ENCODE measurements at places on chromosomes 7 and 10.

- no peak for DNase-seq
These were observed 427.4 kb downstream of the SORCS3 start for GRCh38 chr10:105068497-105068896.

- no peak for DNase-seq
These were observed 41.1 kb downstream of the MSRB2 start for GRCh38 chr10:23136462-23136861.

DNA sequence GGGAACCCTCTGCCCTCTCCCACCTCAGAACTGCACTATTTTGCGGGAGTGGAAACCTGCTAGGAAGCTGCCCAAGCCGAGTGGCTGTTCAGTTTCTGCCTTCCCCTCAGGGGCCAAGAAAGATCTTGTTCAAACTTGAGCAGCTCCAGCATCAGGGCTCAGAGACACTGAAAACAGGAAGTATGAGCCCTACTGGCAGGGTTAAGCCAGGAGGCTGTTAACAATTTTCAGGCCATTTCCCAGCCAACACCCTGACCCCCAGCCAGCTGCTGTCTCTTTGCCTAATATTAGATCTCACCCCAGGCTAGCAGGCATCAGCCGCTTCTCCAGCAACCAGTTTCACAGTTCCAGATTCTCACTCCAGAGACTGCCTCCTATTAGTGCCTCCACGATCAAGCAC lies 9.2 kb downstream of the PLAU start:
- DNase-seq = no peak

DNA sequence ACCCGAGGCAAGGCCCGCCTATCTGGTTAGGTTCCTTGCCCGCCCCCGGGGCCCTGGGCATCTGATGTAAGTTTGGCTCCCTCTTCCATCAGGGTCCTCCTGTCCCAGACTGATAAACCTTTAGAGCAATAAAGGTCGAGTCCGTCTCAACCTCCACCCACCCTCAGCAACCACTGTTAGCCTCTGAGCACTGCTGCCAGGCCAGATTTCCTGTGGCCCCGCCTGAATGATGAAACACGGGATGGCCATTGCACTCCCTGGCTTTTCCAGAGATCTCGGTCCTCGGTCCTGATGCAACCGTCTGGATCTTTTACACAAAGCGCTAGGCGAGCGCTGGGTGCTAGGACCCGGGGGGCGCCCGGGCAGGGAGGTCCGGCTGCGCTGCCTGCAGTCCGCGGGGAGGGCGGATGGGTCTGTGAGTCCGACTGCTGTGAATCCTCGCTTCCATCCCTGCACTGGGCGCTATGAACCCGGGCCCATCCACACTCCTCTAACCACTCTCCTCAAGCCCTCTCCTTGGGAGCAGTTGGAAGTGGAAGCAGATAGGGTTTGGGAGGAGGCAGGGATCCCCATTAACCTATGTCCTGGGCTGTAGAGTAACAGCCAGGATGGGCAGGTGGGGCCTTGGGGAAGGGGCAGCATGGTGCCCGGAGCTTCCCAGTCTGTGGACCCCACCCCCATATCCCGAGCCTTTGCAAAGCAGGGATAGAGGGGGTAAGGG lies 875 bp upstream of the DDIT4 start:
- DNase-seq = no peak

- no peak for DNase-seq
These were observed 2.6 kb upstream of the NEURL1 start for GRCh38 chr10:103490986-103491314.

GRCh38 chr7:104873401-104873800 lies 140.6 kb upstream of the KMT2E start:
- DNase-seq = no peak

DNA sequence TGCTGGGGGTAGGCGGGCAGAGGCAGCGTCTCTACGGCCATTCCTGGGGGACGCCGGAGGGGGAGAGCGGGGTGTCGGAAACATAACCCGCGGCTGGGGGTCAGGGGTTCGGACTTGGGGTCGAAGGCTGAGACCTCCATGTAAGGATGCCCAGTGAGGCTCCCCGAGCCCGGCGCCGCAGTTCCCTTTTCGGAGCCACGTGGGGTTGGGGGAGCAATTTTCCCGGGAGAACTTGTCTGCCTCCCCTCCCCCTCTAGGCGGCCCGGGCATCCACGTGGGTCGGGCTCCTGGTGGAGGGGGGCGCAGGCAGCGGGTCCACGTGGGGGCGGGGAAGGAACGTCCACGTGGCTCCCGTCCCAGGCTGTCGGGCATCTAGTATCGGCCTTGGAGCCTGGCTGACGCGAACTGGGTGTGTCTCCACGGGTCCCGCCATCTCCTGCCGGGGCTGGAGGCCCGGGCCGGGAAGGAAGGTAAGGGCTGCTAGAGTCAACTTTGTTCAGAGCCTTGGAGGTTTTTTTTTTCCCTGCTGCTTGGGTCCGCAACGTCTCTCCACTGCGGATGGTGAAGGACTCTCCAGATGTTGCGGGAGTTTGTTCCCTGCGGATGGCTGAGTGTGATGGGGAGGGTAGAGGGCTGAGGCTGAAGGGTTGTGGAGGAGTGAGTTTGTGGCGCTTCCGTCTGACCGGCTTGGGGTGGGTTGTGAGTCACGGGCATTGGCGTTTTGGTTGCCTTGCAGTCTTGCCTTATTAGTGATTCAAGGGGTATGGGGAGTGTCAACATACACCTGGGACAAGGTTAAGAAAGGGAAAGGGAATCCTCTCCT lies 744 bp downstream of the PPRC1 start:
- no peak for DNase-seq

GRCh38 chr10:86365346-86366032 lies 1.1 kb downstream of the GRID1 start:
- DNase-seq = no peak

DNA sequence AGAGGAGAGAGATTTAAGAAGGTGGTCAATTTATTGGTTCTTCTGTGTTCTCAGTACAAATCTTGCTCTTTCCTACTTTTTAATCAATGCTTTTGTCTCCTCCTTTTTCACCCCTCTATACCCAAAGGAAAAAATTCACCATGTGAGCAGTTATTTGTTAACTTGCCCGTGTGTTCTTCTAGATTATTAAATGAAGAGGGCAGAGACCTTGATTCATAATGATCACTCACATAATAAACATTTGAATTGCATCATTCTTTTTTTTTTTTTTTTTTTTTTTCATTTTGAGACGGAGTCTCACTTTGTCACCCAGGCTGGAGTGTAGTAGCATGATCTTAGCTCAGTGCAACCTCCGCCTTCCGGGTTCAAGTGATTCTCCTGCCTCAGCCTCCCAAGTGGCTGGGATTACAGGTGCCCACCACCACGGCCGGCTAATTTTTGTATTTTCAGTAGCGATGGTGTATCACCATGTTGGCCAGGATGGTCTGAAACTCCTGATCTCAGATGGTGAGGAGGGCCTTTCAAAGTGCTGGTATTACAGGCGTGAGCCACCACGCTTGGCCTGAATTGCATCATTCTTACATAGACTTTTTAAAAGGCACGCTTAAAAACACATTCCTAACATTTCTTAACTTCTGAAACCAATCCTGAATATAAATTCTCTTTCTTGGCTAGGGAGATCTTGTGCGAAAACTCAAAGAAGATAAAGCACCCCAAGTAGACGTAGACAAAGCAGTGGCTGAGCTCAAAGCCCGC lies 3.6 kb downstream of the GARS1 start:
- no peak for DNase-seq

GRCh38 chr7:91082852-91083495 lies 181.3 kb upstream of the FZD1 start:
- DNase-seq = no peak

DNA sequence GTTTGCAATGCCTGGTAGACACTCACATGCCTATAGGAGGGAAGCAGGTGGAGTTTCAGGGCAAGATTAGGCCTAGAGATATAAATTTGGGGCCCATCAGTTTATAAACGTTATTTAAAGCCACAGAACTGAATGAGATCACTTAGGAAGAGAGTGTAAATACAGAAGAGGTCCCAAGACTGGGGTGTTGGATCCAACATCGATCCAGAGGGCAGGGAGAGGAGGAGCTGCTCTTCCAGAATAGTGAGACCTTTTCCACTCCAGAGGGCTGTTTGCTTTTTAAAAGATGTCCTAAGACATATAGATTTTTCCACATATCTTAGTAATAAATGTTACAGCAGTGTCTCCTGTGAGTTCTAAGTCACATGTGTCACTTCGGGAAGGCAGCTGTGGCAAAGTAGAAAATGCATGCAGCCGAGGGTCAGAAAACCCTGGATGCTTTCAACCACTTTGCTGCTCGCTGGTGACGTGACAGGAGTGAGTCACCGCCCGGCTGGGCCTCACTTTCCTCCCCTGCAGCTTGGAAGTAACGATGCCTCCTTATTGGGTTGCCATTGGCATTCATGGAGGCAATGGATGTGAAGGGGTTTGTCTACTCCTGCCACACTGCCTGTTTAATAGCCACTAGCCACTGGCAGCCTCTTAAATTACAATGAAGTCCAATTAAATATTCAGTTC lies 95.4 kb downstream of the TRIL start:
- no peak for DNase-seq

DNA sequence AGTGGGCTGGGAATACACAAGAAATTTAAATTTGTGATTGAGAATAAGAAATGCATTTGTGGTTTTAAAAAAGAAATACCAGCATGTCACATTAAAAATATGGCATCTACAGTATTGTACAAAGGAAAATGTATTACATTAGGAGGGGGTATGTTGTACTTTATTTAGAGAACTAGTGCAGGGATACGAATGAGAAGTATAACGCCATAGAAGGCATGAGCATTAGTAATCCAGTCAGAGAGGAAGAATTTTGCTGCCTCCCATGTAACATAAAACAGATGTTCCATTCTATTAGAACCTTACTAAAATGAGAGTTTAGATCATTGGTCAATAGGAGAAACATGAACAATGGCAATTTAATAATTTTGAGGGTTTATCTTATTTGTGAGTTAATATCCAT lies 182.2 kb downstream of the ADK start:
- no peak for DNase-seq

- no peak for DNase-seq
These were observed 52.0 kb upstream of the FIGNL1 start for GRCh38 chr7:50502001-50502684.

- DNase-seq = no peak
These were observed 106.6 kb downstream of the POU6F2 start for GRCh38 chr7:39084349-39084748.

- no peak for DNase-seq
These were observed 58.3 kb downstream of the VIPR2 start for GRCh38 chr7:159086301-159086925.

- DNase-seq = no peak
These were observed 135.0 kb upstream of the INHBA start for GRCh38 chr7:41837916-41838315.

DNA sequence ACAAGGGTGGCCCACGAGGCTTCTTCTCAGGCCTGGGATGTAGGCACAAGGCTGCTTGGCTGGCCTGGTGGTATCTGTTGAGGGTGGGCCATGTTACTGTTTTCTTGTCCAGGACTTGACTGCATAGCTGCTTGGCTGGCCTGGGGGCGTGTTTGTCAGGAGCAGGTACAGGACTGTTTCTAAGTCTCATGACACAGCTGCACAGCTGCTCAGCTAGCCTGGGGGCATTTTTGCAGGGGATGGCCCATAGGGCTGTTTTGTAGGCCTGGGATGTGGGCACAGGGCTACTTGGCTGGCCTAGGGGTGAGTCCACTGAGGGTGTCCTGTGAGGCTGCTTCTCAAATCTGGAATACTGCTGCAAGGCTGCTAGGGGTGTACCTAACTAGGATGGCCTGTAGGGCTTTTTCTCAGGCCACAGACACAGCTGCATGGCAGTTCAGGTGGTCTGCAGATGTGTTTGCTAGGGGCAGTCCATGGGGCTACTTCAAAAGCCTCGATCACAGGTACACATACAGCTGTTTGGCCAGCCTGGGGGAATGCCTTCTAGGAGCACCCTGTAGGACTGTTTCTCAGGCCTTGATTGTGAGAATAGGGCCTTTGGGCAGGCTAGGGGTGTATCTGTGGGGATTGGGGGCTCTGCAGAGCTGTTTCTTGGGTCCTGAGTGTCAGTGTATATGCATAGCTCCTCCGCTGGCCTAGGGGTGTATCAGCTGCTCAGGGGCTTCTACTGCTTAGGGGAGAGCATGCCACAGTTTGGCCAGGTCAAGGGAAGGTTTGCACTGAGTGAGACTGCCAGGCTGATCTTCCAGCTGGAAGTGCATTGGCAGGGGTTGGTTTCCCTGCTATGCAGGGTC lies 26.6 kb upstream of the PLA2G12B start:
- DNase-seq = no peak

GRCh38 chr7:50738932-50739331 lies 43.8 kb downstream of the GRB10 start:
- no peak for DNase-seq

DNA sequence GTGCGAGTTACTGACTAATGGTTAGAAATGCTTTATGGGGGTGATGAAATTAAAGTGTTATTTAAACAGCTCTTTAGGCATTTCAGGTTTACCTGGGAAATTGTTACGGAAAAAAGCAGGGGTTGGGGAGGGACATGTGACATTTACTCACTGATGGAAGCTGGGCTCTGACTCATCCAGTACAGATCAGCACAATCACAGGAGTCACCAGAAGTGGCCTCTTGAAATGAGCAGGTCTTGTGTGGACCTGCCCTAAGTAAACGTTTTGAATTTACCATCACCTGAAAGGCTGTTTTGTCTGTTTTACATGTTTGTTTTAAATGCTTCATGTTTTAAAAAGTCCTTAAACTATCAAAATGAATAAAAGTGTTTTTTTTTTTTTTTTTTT lies 2.3 kb downstream of the GLRX3 start:
- no peak for DNase-seq

DNA sequence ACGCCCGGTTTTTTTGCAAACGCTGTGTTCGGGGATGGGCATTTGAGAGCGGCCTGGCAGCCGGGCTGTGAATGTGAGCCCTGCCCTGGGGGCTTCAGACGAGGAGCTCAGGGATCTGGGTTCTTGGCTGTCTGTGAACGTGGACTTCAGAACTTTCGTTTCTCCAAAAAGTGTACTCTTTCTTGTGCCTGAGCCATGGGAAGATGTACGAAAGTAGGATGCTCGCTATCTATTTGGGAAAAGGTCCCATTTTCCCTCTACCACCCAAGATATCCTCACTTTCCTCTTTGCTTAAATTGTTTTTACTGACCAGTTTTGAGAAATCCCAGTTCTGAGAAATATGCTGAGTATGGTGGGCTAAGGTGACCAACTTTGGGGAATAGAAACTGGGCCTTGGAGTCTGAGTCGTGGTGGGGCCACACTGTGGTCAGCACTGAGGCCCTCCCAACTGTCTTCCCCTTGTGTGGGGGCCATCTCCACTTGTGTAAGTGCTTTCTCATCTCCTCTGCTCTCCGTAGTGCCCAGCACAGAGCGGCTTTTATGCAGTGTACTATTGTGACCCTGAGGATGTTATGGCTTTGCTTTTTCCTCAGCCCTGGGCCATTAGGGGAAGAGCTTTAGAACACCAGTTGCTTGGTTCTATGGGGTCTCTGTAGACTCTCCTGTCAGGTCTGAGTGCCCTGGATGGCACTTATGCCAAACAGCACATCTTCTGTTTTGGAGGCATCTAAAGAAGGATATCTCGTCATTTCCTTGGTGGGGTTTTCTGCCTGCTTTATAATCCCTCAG lies 918 bp downstream of the DBNL start:
- DNase-seq = no peak

Data from stimulated activated CD8-positive, alpha-beta memory T cell treated with anti-CD3 and anti-CD28 coated beads, Interleukin-2, amount 100 ng/mL, for 1 hour (primary cell).